ENCODE measurements at places on chromosomes 5 and 9. TPM values are rescaled to one million over a fixed set of nuclear protein-coding genes. Genes with fewer than 3 reads are reported as not detected.

GRCh38 chr9:127522727-127523126 lies 71.4 kb downstream of the LRSAM1 start:
- peak; percentile 29 for ATAC-seq

- ATAC-seq, result peak; percentile 50
Measured at GRCh38 chr9:108412755-108413154, 443.0 kb downstream of the ACTL7B start.

- ATAC-seq, result no peak
Measured at GRCh38 chr5:88661806-88662207, 221.2 kb downstream of the MEF2C start.

DNA sequence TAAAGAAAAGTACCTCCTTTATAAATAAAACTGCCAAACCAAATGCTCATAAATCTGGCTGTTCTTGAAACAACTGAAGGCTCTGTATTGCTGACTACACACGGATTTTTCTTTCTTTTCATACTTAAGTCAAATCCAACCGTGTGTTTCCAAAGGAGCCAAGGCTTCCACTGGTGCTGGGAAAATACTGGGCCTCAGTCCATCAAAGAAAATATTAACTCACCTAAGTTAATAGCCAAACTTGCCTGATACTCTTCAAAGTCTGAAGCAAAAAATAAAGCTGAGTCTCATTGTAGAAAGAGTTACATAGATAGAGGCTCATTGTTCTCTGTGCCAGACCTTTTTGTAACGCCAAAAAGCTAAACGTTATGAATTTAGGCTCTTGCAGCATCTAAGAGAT lies 350.4 kb upstream of the CDH9 start:
- ATAC-seq, result no peak

GRCh38 chr9:113359385-113359784 lies 10.0 kb downstream of the BSPRY start:
- no peak for ATAC-seq

DNA sequence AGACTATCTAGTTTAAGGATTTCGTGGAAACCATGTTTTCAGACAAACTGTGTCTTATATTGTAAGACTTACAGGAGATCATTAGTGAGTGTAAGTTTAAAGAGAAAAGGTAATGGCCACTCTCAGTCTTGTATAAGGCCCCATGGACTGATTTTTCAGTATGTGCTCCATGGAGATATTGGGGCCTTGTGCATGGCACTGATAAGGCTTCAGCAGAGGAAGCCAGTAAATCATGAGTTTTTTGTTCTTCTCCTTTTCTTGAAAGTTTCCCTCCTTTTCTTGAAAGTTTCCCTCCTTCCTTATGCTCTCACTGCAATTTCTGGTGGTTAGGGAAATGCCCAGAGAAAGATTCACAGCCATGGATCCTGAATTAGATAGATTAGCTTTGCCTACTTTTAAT lies 471.3 kb downstream of the LRRC70 start:
- ATAC-seq, result no peak

- ATAC-seq, result no peak
Measured at GRCh38 chr5:145160679-145161078, 674.5 kb downstream of the PRELID2 start.

GRCh38 chr5:113487781-113488644 lies at the start of gene MCC:
Gene MCC, minus strand, starts transcription at chr5:113488453.
- ATAC-seq, result peak; percentile 83

- ATAC-seq, result no peak
Measured at GRCh38 chr5:166058660-166059059, 2232.8 kb upstream of the WWC1 start.

DNA sequence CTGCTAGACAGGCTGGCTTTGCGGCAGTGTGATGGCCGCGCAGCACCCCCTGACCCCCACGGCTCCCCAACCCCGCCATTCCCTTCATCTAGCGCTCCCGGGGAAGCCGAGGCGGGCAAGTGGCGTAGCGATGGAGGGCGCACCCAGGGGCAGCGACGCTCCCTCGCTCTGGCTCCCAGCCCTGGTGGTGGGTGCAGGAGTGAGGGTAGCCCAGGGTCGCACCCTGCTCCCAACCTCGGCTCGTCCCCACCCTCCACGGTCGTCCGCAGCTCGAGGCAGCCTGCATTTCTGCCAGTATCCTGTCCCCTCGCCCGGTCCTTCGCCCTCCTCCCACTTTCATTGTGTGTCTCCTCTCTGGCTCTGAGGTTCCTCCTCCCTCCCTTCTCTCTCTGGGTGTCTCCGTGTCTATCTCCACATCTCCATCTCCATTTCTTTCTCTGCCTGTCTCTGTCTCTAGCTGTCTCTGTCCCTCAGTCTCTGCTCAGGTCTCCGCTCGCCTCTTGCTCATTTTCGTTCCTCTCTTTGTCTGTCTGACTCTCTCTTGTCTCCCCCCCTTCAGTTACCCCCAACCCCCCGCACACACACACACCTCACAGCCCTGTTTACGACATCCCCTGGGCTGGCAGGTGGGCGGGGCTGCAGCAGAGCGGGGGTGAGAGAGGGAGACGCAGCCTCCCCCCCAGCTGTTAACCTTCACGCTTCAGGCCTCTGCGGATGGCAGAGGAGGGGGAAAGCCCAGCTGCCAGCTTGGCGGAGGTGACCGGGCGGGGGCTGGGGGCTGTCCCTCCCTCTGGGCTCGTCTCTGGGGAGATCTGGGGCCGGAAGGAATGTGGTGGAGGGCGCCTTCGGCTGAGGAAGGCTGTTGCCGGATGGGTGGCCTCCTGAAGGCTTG lies 48.7 kb upstream of the PSD2 start:
- peak; percentile 21 for ATAC-seq

DNA sequence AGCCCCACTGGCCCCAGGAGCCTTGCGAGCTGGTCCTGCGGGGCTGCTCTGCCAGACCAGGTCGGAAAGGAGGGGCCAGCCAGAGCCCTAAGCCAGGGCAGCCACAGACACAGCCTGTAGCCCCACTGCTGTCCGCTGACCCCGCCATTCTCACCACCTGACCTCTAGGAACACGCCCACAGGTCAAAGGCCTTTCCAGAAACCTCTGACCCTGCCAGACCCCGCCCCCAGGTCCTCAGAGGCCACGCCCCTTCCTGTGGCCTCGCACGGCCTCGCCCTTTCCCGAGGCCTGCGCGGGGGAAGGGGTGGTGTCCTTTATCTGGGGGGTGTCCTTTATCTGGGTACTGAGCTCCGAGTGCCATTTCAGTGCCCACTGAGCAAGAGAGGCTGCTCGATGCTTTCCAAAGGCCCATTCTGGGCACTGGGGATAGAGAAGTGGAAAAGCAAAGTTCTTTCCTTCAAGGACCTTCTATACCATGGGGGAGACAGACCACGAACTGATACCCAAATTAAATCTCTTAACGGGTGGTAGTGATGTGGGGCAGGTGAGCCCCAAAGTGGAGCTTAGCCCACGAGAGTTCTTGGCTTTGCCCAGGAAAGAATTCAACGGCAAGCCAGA lies 46.5 kb downstream of the P4HA2 start:
- peak; percentile 17 for ATAC-seq

GRCh38 chr5:112109331-112110007 lies 309.6 kb downstream of the EPB41L4A start:
- ATAC-seq, result peak; percentile 99

- no peak for ATAC-seq
Measured at GRCh38 chr9:119951591-119951990, 582.4 kb upstream of the BRINP1 start.

DNA sequence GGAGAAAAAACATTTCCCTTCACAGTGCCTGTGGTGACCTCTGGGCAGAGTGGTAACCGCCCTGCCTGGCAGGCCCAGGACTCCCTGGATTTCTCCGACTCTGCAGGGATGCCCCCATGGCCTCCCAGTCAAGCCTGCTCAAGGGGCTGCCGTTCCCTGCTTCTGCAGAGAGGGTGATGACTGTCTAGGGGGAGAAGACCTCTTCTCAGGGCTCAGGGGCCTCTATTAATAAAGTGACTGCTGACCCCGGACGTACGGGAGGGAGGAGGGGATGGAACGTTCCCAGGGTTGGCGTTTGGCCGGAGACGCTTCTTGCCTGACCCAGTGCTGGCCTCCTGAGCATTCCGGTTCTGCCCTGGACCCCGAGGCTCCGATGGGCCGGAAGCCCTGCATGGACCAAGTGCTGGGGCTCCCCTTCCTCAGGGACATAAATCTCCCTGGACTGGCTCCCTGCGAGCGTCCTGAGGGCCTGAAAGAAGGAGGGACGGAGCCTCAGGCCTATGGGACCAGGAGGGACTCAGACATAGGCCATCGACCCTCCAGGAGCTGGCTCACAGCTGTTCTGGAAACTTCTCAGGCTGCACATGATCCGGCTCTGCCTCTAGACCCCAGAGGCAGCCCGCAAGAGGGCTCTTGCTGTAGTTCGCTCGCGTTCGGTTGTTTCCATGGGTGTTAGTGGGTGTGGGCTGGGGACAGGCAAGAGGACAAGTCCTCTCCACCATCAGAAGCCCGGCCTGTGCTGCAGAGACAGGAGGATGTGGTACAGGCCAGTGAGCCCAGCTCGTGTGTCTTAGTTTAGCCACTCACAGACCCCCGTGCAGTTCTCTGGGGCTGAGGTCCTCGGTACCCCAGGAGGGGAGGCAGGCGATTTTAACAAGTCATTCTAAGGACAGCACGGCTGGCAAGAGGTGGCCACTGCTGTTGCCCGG lies 8.1 kb upstream of the RNU6ATAC start:
- ATAC-seq, result no peak

DNA sequence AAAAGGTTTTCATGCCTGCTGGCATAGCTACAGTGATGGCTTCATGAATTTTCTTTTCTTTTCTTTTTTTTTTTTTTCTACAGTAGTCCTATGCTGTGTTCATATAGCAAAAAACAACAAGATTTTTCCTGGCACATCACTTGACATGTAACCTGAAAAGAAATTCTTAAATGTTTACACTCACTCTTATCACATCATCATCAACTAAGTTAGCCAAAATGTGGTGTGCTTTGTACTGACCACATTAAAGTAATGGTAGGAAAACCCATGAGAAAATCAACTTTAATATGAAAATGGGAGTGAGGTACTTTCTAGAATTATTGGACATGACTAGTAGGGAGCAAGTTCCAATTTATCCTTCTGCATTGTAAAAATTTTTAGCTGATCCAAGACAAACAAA lies 146.7 kb downstream of the SSBP2 start:
- no peak for ATAC-seq

Gene PSMD5
- total RNA-seq, result 45.2 TPM

Gene AK8
- 1.7 TPM for total RNA-seq

All from esophagus mucosa (tissue), 1 donor.